ENCODE measurements at places on chromosomes 5 and 9.

DNA sequence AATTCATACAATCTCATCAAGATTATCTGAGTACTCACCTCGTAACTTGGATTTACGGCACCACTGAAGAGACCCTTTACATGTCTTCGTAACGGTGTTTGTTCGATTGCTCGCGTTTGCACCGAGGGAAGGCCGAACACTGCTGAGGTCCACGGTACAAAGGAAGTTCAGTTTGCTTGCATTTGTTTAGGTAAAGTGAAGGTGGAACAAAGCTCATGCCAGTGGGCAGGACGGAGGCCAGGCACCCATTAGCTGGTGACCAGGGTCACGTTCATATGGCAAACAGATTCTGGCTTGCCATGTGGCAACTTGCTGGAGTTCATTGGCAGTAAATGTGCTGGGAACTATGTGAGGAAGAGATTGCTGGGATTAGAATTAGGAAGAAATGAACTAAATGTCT, 164.8 kb downstream of the MACROH2A1 start:
- no peak for DNase-seq

GRCh38 chr9:130741831-130742449, 48.4 kb downstream of the EXOSC2 start:
- no peak for DNase-seq

DNA sequence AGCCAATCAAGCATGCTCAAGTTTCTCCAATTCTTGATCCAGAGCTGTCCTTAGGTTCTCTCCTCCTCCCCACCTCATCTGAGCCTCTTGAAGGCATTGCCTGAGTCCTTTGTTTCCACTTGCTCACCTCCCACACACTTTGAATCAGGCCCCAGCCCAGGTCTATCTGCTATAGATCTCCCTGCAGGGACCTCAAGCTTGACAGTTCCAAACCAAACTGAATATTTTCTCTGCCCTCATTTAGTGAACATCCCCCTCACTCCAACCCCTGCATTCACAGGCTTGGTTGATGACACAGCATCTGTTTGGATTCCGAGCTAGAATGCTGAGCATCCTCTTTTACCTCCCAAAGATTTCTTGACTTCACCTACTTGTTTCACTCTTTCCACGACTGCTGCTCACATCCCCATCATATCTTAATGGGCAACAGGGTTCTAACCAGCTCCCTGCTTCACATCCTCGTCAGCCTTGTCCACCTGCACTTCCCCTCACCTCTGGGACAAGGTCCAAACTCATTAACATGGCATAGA, 474.5 kb downstream of the ZSWIM6 start:
- no peak for DNase-seq

DNA sequence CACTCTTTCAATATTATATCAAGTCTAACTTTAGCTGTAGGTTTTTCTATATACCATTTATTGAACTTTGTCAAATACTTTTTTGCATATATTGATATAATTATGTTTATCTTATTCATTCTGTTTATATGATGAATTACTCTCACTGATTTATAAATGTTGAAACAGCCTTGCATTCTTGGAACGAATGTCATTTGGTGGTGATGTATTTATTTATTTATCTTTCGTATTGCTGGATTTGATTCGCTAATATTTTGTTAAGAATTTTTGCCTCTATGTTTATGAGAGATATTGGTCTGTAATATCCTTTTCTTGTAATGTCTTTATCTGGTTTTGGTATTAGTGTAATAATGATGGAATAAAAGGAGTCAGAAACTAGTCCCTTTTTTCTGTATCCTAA, 563.9 kb downstream of the ANXA1 start:
- DNase-seq: no peak

DNA sequence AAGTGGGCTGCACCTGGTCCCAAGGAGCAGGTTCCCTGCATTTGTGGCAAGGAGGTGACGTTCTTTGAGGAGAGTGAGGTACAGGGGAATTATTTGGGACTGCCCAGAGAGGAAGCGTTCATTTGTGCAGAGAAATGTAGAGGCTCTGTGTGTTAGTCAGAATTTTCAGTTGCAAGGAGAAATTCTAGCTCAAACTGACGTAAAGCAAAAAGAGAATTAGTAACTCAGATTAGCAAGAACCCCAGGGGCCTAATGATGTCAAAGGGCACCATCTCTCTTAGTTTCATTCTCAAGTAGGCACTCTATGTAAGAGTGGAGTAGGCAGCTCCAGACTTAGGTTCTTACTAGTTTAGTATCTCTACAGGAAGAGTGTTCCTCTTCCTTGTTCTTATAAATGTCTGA, 2.4 kb upstream of the TXN start:
- DNase-seq: no peak

DNA sequence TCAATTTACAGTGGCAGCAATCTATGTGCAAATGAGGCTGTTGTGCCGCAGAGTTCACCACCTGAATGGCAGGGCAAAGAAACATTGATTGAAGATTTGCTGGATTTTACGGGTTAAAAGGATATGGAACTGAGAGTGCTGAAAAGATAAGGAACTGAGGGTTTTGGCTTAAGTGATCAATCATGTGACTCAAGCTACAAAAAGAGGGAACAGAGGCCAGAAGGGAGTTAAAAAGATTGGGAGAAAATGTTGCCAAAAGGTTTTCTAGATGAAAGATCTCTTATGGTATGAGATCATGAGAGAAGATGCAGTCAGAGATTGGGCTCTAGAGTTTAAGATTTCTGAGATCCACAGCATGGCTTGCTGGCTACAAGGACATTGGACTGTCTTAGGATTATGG, 7.9 kb upstream of the RIMOC1 start:
- DNase-seq: no peak

DNA sequence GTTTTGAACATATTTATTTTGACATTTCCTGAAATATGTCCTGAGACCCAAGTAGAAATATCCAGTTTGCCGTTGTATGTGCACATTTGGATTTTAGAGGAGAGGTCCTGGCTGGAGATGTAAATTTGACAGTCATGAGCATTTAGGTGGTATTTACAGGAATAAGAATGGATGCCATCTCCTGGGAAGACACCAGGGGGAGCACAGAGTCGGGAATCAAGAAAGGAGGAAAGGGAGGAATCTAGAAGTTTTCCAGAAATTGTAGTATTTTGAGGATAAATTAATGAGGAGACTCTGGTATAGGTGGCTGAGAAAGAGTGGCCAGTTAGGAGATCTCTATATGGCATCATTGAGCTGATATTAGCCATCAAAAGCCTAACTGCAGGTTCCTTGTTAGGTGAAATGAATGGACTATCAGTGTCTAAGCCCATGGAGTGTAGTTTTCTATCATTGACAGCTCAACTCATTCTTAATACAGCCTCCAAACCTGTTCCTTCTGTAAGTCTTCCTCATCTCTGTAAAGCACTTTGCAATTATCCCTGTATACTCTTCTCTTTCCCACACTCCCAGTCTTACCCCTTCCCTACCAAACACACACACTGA, 7.2 kb downstream of the GAPT start:
- no peak for DNase-seq

DNA sequence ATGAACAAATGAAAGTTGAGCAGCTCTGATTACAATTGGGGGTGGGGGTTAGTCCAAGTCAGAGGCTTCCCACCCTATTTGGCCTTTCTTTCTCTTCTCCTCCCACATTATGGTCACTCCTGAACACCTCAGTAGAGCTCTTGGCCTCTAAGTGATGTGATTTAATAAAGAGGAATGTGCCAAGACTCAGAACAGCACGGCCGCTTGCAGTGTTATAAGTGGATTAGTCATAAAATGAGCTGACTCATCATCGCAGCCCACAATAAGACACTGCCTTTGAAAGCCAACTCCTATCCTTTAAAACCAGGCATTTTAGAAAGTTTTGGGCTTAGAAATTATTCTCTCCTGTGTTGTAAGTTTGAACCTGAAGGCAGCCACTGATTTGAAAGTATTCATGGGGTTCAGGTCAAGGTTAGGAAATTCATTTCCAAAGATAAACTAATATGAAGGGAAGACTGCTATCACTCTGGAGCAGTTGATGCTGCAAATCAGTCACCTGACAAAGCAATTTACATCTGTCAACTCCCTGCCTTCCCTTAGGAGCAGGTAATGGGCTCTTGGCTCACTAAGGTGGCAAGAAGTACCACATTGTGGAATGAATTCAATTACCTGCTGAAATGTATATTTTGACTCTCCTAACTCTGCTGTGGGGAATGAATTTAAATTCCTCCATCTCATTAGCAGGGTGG, 283.6 kb upstream of the NMUR2 start:
- DNase-seq: peak; percentile 25

DNA sequence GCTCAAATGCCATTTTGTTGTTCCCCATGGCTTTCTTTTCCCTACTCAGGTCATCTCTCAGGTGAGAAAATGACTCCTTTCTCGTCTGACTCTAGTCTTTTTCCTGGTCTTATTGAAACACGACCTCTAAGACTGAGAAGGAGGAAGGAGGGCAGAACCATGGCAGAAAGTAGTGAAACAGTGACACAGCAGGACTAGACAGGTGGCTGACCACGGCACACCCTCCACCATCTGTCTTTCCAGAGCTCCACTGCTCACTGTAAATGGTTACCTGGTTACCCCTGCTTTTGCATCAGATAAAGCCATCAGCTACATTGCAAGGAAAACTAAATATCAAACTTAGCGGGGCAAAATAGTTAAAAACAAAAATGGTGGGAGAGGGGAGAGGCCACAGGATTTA, 30.9 kb downstream of the NR4A3 start:
- no peak for DNase-seq

DNA sequence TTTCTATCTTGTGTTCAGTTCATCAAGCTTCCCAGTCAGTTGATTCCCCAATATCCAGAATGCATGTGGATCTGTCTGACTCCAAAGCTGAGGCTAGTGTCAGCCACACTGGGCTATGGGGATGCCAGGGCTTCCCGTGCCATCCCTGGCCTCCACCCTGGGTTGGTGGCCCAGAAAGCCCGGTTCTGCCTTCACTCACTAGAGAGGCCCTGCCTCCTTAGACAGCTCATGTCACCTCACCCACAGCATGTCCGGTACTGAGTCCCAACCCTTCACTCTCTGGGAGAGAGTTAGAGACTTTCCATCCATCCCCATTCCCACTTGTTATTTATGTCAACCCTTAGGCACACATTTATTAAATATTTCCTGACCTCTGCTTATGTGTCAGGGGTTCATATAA, 119.5 kb upstream of the GPR151 start:
- no peak for DNase-seq

GRCh38 chr5:77449277-77449676, 42.8 kb downstream of the WDR41 start:
- no peak for DNase-seq

- DNase-seq: no peak
Measured at GRCh38 chr5:94316916-94317838, 301.2 kb downstream of the KIAA0825 start.

DNA sequence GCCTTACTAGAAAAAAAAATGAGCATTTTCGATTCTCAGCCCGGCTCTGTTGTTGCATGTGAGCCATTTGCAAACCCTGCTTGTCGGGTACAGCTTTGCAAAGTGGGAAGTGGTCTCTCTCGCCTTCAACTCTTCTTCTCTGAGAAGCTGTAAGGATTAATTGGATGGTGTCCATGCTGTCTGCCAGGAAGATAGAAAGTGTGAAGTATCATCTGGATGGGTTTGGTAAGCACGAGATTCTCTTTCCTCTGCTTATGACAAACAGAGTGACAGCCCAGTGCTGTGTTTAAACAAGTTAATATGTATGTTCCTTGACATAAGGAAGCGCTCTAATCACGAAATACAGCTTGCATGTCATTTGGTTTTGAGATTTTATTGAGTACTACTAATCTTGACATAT, 109.1 kb upstream of the SPATA31D4 start:
- no peak for DNase-seq

- no peak for DNase-seq
Measured at GRCh38 chr9:117624106-117624505, 80.1 kb upstream of the TLR4 start.

DNA sequence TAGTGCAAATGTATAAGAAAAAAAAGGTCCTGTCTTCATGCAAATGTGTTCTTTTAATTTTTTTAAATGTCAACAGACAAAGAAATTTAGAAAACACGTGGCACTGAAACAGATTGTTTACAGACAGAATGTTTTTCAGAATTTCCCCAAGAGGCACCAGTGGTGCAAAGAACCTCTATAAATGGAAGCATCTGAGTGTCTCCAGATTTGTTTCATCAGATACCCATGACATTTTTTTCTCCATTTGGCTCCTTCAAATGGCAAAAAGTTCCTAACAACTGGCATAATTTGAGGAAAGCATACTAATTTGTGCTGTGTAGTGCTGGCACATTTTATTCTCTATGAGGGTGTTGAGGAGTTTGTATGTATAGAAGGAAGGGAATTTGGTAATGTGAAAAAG, 15.0 kb downstream of the CCDC192 start:
- DNase-seq: no peak

DNA sequence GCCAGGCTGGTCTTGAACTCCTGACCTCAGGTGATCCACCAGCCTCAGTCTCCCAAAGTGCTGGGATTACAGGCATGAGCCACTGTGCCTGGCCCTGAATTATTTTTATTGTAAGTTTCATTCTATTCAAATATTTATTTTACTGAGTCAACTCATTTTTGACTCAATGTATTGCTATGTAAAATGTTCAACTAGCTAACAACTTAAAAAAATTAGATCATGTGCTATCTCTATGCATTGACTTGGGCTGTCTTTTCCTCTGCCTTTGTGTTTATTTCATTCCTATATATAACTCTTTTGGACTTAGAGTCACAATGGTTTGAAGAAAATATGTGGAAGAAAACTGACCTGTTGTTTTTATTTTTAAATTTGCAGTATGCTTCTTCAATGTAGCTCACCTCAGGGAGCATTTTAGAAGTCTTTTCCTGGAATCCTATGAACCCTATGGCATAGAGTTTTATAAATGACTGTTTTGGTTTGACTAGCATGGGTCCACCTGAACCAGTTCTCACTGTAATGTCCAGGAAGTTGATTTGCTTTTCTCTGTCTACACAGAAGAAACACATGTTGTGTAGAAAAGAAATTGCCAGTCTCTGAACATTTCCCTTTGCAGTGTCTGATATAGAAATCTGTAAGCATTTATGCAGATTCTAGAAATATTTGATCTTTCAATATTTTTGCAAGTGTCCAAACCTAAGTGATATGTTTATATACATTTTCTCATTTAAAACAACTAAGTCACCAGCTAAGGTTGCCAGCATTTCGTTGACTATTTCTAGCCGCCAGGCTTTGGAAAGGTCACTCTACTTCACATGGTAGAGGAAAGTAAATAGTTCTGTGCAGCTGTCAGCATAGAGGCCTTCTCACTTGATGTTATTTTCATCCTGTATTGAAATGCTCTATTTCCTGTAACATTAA, 138.8 kb downstream of the PCSK1 start:
- no peak for DNase-seq

- DNase-seq: no peak
Measured at GRCh38 chr9:93509084-93509483, 55.7 kb upstream of the FAM120AOS start.

DNA sequence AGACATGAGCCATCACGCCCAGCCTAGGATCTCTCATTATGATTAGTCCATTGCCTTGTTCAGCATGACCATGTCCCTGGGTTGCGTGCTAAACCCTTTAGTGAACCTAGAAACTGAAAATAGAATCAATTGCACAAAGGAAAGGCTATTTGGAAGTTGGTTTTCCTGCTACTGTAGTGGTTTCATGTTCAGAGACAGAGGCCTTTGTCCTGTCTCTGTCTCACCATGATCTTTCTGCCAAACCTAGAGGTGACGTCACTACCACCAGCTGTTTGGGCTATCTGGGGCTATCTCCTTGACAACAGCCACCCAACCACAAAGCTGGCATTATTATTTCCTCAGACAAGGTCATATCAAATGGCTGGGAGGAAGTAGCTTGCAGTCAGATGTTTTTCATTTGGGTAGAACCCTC, 4.0 kb upstream of the CDK5RAP2 start:
- no peak for DNase-seq

- no peak for DNase-seq
Measured at GRCh38 chr9:88950341-88951154, 40.7 kb upstream of the S1PR3 start.

All from uterus (tissue), 4 donors.